ENCODE measurements at places on chromosomes 13 and 19. TPM values are rescaled to one million over a fixed set of nuclear protein-coding genes. Genes with fewer than 3 reads are reported as not detected.

Gene ZNF835
- not detected for total RNA-seq

Gene SIGLEC9
- total RNA-seq = 0.07 TPM

Gene PGLYRP2
- not detected for total RNA-seq

Gene LGALS7
- total RNA-seq = 0.40 TPM

Gene EID2
- total RNA-seq = 39.3 TPM

Gene GIPC3
- 0.26 TPM for total RNA-seq

Gene KHSRP
- 227 TPM for total RNA-seq

Gene HSD17B14
- total RNA-seq = 12.5 TPM

Gene TSHZ3
- 2.3 TPM for total RNA-seq

Gene ATP8A2
- total RNA-seq = not detected

Gene ATXN8OS
- not detected for total RNA-seq

Gene DPF1
- 5.1 TPM for total RNA-seq

Gene ANKRD24
- total RNA-seq = 0.34 TPM

Gene ZNF575
- total RNA-seq = 1.8 TPM

Gene SLC6A16
- total RNA-seq = 0.95 TPM

Gene ERCC1
- total RNA-seq = 178 TPM

Gene CCL25
- not detected for total RNA-seq

Gene ZNF208
- not detected for total RNA-seq

Gene C13orf42
- total RNA-seq = not detected

Gene ZNF844
- not detected for total RNA-seq

Gene ADGRE1
- total RNA-seq = 4.7 TPM

Gene FPR2
- not detected for total RNA-seq

Gene DEDD2
- 59.2 TPM for total RNA-seq

Gene PSG7
- 0.07 TPM for total RNA-seq

Gene ZNF91
- total RNA-seq = 0.26 TPM

Gene ATF5
- 51.1 TPM for total RNA-seq

Gene PSG11
- not detected for total RNA-seq

Gene KLK12
- total RNA-seq = not detected

Gene CIC
- 53.9 TPM for total RNA-seq

Gene SGCG
- not detected for total RNA-seq

Gene ANGPTL8
- total RNA-seq = not detected

Gene IRGC
- not detected for total RNA-seq
